Gastroesophageal sphincter (tissue), 4 donors: ENCODE measurements at places on chromosomes 4 and X.
A peak's percentile ranks its signal among the peaks of the same experiment; 100 is the strongest.

- no peak overlapping the region for H3K4me3 ChIP-seq
- no peaks in the 10 kb centered on the region for H3K36me3 ChIP-seq
- H3K27me3 ChIP-seq, result no peaks in the 10 kb centered on the region
- no peaks in the 10 kb centered on the region for H3K4me1 ChIP-seq
These were observed 43.2 kb downstream of the AKAP4 start for GRCh38 chrX:50157545-50158135.

DNA sequence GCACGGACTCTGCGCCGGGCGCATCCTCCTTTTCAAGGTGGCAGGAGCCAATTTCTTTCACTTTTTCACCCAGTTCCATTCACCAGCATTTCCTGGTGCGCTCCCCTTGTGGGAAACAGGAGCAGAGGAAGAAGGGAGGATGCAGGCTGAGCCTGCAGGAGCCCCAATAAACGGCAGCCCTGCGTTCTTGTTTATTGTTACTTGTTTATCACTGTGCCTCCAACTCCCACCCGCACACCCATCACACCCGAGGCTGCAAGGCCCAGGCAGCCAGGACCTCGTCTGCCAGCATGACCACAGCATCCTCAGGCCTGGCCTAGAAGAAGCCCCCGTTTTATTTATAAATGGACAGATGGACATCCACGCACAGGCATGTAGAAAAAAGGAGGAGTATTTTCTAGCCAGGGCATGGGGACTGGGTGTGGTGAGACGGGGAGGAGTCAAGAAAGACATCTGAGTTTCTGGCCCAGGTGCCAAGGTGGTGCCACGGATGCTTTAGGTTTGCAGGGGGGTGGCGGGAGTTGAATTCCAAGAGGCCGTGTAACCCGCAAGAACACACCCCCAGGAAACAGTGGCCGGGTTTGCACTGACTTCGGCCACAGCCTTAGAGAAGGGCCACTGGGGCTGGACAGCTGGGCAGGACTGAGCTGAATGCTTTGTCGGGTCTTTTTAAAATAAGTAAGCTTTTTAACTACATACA, 51.7 kb downstream of the JAKMIP1 start:
- H3K27ac ChIP-seq, result no peak overlapping the region
- no peaks in the 10 kb centered on the region for H3K36me3 ChIP-seq
- no peak for ATAC-seq
- peaks cover 36% of the 10 kb centered on the region for H3K27me3 ChIP-seq
- H3K4me3 ChIP-seq, result no peak overlapping the region

DNA sequence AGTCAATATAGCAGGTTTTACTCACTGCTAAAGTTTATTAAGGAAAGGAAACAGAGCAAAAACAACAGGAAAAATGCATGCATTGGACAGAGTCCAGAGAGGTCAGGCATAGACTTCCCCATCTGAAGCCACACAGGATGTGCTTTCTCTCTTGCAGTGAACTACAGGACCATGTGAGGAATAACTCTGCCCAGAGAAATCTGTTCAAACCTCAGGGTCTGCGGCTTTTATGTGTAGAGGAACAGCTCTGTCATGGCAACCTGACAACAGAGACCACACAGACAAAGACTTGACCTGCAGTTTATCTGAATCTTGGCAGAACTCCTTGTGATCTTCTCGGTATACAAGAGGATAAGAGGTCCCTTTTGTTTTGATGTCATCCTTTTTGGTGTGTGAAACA, 46.3 kb upstream of the LONRF3 start:
- no peaks in the 10 kb centered on the region for H3K36me3 ChIP-seq
- no peak overlapping the region for H3K4me3 ChIP-seq
- H3K27ac ChIP-seq, result no peak overlapping the region
- H3K27me3 ChIP-seq, result no peaks in the 10 kb centered on the region
- ATAC-seq, result no peak

- H3K27me3 ChIP-seq, result no peaks in the 10 kb centered on the region
- peaks cover 6% of the 10 kb centered on the region for H3K36me3 ChIP-seq
- ATAC-seq, result peak; percentile 47
- peak overlapping the region; percentile 94 for H3K4me3 ChIP-seq
These were observed 531 bp downstream of the ZNF141 start for GRCh38 chr4:337932-338758.

GRCh38 chr4:65747386-65747785, 77.1 kb upstream of the EPHA5 start:
- no peaks in the 10 kb centered on the region for H3K36me3 ChIP-seq
- ATAC-seq, result no peak
- H3K27me3 ChIP-seq, result no peaks in the 10 kb centered on the region
- H3K4me1 ChIP-seq, result no peaks in the 10 kb centered on the region
- H3K27ac ChIP-seq, result no peak overlapping the region

DNA sequence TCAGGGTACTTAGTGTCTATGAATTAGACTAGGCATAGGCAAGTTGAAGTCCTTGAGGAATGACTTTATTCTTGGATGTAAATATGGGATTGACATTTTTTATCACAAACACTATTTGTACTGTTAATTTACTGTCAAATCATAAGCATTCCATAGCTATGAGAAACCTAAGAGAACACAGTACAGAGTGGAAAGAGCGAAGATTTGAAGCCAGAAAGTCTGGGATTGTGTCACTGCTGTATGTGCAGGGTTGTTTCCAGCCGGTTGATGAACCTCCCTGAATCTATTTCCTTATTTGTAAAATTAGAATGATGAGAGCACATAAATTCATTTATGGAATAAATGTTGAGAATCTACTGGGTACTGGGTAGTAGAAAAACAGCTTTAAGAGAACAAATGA, 14.4 kb upstream of the KLHL5 start:
- no peak overlapping the region for H3K27ac ChIP-seq
- H3K27me3 ChIP-seq, result no peaks in the 10 kb centered on the region
- ATAC-seq, result no peak
- no peaks in the 10 kb centered on the region for H3K36me3 ChIP-seq
- peaks cover 6% of the 10 kb centered on the region for H3K4me1 ChIP-seq
- no peak overlapping the region for H3K4me3 ChIP-seq

DNA sequence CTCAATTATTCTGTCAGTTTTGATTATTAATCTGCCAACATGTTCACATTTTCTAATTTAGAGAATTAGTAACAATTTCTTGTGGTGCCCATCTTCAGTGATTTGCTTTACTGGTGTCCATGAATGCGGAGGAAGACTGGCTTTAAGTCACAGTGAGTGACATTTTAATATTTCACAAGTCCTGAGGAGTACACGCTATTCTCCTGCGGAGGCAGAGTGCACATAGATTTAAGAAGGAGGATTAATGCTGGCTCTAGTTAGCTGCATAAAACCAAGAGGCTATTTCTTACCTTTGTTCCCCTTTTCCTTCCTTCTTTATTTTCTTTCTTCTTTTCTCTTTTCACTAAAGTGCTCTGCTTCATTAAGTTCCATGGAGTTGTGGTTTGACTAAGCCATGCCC, 495.2 kb upstream of the IGFBP7 start:
- no peaks in the 10 kb centered on the region for H3K27me3 ChIP-seq
- no peaks in the 10 kb centered on the region for H3K36me3 ChIP-seq
- H3K27ac ChIP-seq, result no peak overlapping the region
- H3K4me1 ChIP-seq, result no peaks in the 10 kb centered on the region

DNA sequence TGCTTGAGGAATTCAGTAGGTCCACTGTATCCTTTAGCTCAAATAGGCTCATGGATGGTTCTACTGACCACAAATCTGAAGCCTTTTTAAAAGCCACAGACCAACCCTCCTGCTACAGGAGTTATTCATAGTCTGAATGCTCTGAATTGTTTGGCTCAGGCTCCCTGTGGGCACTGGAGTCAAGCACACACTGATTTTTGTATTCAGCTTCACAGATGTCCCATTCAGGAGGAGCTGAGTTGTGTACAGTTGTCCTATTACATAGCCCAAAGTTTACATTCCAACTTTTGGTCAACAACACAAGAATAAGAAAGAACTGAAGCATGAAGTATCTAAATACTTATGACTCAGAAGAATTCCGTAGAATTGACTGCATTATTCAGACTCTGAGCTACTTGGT, 243.9 kb downstream of the UNC5C start:
- no peak overlapping the region for H3K4me3 ChIP-seq
- no peaks in the 10 kb centered on the region for H3K4me1 ChIP-seq
- no peaks in the 10 kb centered on the region for H3K27me3 ChIP-seq
- no peak for ATAC-seq
- H3K36me3 ChIP-seq, result no peaks in the 10 kb centered on the region

- H3K4me1 ChIP-seq, result no peaks in the 10 kb centered on the region
- H3K27me3 ChIP-seq, result peaks cover 8% of the 10 kb centered on the region
- H3K4me3 ChIP-seq, result peak overlapping the region; percentile 69
- ATAC-seq, result peak; percentile 95
- H3K36me3 ChIP-seq, result no peaks in the 10 kb centered on the region
These were observed 6.5 kb upstream of the RNF4 start for GRCh38 chr4:2462218-2462991.

DNA sequence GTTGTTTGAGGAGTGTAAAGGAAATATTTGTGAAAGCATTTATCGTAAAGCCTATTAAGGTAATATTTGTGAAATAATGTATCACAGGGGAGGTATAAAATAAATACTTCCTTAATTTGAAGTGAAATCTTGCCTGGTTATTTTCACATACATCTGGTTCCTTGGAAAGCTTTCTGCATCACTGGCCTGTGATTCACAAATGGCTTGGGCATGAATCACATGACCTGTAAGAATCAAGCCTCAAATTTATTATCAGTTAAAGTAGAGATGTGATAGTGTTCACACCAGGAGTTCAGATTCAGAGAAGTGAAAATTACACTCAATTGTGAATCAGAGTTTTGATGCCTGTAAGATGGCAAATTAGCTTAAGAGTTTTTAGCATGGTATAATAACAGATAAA, 1911.4 kb downstream of the STIM2 start:
- no peak overlapping the region for H3K27ac ChIP-seq
- no peak overlapping the region for H3K4me3 ChIP-seq
- no peak for ATAC-seq

GRCh38 chrX:123878252-123878721, 18.4 kb downstream of the XIAP start:
- no peak for ATAC-seq
- no peak overlapping the region for H3K4me3 ChIP-seq
- peaks cover 26% of the 10 kb centered on the region for H3K4me1 ChIP-seq
- no peaks in the 10 kb centered on the region for H3K27me3 ChIP-seq

DNA sequence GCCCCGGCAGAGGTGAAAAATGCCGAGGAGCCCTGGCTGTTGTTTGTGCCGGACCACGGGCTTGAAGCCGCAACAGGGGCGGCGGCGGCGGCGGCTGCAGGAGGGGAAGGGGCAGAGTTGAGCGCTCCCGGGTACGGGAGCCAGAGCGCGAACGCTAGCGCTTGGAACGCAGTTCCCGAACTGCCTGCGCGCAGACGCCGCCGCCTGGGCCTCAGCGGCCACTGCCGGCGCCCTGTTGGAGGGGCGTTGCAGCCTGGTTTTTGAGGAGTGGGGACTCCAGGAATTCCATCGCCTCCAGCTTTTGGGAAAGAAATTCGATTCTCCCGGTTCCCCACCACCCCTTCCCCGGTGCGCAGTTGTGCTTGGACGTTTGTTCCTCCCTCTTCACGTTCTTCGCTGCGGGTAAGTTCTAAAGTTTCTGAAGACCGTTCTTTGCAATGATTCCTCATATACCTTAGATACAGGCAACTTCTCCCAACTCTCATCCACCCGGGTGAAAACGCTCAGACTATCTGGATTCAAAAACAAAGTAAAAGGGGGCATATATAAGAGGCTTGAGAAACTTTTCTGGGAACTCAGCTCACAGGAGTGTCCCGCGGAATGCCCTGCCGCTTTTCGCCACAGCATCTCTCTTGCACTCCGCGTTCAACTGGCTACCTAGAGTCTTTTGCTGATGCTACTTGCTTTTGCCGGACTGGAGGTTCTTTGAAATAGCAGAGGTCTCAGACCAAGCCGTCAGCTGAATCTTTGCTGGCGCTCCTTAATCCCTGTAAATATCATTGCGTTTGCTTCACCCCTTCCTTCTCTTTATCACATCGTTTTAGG, 1.0 kb downstream of the FAT4 start:
- H3K4me3 ChIP-seq, result peak overlapping the region; percentile 79
- no peaks in the 10 kb centered on the region for H3K36me3 ChIP-seq
- peak overlapping the region; percentile 94 for H3K27ac ChIP-seq

- ATAC-seq, result no peak
- no peaks in the 10 kb centered on the region for H3K27me3 ChIP-seq
These were observed 25.3 kb downstream of the BTC start for GRCh38 chr4:74768857-74769525.

DNA sequence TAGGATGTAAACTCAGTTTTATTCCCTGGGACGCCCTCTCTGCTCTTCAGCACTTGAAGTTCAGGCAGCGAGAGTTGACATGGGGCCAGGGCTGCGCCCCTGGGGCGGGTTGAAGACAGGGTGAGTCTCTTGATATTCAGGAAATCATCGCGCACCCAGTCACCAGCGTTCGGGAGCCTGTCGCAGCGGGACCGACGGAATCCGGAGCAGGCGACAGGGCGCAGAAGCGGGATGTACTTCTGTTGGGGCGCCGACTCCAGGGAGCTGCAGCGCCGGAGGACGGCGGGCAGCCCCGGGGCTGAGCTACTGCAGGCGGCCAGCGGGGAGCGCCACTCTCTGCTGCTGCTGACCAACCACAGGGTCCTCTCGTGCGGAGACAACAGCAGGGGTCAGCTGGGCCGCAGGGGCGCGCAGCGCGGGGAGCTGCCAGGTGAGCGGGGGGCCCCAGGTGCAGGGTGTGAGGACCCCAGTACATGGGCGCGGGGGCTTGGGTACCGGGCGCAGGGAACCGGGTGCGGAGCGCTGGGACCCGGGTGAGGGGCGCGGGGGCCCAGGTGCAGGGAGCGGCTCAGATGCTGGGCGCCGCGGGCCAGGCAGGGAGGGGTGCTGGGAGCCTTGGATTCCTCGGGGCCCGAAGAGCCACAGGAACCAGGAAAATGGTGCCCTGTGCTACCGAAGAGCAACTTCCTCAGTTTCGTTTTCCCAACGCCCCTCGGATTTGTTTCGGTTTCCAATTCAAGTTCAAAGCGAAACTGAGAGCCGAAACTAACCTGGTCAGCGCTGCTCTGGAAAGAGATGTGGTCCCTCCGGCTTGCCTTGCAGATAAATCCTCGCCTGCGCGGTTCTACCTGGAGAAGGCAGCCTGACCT, at the start of gene HERC6:
Gene HERC6 (plus strand): TSS at position 162 of the 869 bp plus-strand sequence. CDS start 70 bp downstream, at position 232.
- H3K27ac ChIP-seq, result peak within 1 kb of the TSS; percentile 77
- peak within 1 kb of the TSS; percentile 94 for H3K4me3 ChIP-seq
- H3K36me3 ChIP-seq, result peaks cover 5% of the 10 kb centered on the region
- H3K4me1 ChIP-seq, result no peaks in the 10 kb centered on the region

- no peak for ATAC-seq
- H3K4me3 ChIP-seq, result no peak overlapping the region
- no peaks in the 10 kb centered on the region for H3K36me3 ChIP-seq
- no peak overlapping the region for H3K27ac ChIP-seq
- H3K4me1 ChIP-seq, result no peaks in the 10 kb centered on the region
These were observed 584.2 kb upstream of the INTU start for GRCh38 chr4:127048376-127049044.

GRCh38 chr4:11765849-11766453, 337.3 kb upstream of the HS3ST1 start:
- ATAC-seq, result no peak
- H3K27me3 ChIP-seq, result no peaks in the 10 kb centered on the region
- H3K27ac ChIP-seq, result no peak overlapping the region
- no peak overlapping the region for H3K4me3 ChIP-seq
